HuH-7 (cell line): ENCODE measurements at places on chromosomes 7 and 10.

GRCh38 chr7:123367031-123367430 lies 167.3 kb upstream of the SLC13A1 start:
- no peak for DNase-seq

GRCh38 chr7:22549051-22549450 lies 49.1 kb upstream of the STEAP1B start:
- DNase-seq, result no peak

DNA sequence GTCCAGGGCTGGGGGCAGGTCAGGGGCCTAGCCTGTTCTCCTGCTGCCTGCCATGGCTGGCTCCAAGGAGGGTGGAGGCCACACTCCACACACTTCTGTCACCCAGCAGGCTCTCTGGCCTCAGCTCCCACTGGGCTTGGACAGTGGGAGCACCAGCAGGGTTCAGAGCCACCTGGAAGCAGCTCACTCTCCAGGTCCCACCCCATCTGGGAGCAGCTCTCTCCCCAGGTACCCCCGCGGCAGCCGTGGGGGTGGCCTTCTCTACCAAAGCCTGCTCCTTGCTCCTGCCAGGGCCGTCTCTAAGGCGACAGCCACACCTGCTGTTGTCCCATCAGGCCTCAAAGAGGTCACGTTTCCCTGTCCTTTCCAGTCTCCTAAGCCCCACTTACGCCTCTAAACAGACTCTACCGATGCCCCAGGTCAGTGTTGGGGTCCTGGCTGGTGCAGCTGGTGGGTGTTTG lies 142.5 kb upstream of the RET start:
- no peak for DNase-seq

DNA sequence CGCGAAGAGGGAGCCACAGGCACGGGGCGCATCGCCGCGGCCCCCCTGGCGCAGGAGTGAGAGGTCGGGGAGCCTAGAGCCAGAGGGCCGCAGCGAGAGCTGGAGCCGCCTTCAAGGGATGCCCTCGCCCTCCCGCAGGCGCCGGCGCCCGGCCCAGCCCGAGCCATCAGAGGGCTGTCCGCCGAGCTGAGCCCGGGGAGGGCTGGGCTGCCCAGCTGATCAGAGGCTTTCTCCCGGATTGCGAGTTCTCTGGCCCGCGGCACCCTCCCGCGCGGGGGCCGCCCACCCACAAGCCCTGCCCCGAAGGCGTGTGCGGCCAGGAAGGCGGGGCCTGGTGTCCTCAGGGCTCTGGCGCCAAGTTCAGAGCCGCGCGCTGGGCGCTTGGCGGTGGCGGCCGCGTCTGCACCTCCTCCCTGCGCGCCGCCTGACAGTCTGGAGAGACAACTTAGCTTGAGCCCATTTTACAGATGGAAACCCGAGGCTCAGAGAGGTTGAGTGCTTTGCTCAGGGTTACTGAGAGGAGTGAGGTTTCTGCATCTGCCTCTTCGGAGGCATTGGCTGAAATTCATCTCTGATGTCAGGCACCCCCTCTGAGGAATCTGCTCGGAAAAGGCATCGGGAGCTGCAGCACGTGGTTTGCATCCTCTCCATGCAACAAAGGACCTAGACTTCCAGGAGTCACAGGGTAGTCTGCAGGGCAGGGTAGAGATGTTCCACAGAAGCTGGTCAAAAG lies 3.8 kb upstream of the ANTXRL start:
- DNase-seq, result peak; percentile 39

DNA sequence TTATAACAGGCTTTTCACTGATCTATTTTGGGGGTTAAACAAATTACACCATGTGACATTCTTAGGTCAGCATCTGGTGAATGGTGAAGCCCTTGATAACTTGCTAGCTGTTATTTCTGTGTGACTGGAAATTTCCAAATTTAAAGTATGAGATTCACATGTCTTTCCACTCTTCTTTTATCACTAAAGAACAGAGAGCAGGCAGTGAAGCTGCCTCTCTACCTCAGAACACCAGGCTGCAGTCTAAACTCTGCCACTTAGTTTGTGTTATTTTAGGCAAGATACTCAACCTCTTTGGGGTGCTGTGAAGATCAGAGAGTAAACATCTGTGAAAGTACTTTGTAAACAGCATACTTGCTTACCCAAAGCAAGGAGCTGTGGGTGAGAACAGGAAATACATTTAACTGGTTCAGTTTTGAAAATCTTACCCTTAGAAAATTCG lies 15.5 kb upstream of the SP4 start:
- DNase-seq, result no peak

DNA sequence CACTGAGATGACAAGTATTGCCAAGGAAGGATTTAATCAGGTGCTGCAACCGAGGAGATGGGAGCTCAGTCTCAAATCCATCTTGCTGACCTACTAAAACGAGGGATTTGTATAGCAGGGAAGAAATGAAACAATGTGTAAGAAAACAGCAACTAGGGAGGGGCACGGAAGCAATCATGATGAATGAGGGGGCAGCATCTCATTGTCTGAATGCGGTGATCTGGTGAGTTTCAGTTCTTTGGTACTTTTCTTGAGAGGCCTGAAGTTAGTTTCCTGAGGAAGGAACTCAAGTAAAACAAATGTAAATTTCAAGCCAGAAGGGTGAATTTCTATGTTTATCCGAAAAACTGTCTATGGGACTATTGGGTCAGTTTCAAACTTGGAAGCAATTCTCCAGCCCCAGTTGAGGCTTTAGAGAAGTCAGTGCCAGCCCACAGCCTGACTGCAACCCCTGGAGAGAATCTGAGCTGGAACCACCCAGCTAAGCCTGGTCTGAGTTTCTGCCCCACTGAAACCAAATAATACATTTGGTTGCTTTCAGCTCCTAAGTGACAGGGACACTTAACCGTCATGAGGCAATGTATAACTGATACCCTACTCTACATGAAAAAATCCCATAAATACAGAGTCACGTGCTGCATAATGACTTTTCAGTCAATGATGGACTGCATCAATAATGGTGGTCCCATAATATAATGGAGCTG lies 45.8 kb upstream of the TNS3 start:
- DNase-seq, result no peak

DNA sequence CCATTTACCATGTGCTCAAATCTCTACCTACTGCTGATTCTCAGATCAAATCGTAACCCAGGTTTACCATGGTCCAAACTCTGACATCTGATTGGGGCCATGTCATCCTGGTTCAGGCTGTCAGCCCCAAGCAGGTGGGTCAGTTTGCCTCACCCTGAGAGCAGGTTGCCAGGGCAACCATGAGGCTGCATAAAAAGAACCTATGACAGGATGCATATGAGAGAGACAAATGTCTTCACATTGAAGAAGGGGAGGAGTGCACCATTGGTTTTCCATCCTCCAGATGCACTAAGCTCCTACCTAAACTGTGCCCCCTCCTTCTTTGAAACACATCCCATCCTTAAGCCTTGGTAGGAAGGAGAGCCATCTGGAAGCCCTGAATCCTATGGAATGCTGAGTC lies 10.2 kb downstream of the PRSS1 start:
- DNase-seq, result no peak

DNA sequence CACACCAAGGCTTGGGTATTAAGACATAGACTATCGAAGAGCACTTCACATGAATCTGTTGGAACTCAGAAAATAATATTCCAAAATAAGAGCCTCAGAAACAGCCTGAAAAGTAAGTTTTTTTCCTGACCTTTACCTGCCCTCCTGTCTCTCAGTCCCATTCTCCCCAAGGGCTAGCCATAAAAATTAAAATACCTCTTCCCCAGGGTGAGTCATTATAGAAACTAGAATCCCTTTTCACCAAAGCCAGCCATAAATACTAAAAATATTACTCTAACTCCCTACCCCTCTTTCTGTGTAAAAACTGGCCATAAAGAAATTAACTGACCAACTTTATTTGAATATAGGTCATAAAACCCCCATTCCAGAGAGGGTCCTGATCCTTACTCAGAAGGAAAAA lies 87.9 kb upstream of the TMEM106B start:
- DNase-seq, result no peak

DNA sequence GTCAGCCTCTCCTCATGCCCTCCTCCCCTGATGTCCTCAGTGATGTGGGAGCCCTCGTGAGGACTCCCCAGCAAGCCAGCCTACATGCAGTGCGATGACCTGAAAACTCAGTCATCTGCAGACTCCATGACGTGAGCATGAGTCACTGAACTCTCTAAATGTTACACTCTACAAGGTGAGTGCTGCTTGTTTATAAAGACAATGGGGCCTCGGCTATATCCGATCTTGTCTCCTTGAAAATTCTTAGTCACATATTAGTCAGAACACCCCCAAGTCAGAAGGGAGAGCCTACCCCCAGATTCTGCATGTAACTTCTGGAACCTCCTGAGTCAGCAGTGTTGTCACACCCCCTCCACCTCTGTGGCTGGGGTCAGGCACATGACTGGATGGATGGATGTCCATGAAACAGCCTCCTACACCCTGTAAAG lies 673.8 kb downstream of the INHBA start:
- no peak for DNase-seq

GRCh38 chr7:151371266-151371665 lies 29.7 kb downstream of the NUB1 start:
- DNase-seq, result no peak

DNA sequence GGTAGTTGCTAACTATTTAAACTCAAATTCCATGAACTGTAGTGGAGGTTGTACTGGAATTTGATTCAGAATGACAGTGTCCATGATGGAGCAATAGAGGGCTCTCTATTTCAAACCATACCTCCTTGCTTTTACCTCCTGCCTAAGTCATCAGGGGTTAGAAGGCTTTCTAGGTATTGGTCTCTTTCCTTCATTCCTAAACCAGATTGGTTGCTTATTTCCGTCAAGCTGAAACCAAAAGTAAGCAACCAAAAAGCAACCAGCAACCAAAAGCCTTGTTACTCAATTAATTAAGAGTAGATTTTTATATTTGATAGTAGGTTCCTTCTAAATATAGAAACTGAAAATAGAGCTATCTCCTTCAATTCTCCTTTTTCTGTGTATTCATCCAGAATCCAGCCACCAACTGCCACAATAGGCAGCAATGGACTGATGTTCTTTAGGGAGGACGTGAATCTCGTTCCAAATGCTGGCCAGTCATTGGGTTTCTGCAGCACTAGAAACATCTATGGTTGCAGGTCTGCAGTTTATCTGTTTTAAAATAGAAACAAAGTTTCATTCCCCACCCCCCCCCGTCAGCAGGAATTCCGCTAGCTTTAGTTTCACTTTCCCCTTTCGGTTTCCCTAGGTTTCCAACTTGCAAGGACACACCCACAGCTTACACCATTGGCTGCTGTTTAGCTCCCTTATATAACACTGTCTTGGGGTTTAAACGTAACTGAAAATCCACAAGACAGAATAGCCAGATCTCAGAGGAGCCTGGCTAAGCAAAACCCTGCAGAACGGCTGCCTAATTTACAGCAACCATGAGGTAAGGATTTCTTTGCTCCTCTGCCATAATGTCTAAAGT lies at the start of gene IFIT1:
IFIT1 (plus strand) TSS at position 717 of the 850 bp plus-strand sequence; CDS start at position 807, 90 bp downstream.
- peak; percentile 47 for DNase-seq

DNA sequence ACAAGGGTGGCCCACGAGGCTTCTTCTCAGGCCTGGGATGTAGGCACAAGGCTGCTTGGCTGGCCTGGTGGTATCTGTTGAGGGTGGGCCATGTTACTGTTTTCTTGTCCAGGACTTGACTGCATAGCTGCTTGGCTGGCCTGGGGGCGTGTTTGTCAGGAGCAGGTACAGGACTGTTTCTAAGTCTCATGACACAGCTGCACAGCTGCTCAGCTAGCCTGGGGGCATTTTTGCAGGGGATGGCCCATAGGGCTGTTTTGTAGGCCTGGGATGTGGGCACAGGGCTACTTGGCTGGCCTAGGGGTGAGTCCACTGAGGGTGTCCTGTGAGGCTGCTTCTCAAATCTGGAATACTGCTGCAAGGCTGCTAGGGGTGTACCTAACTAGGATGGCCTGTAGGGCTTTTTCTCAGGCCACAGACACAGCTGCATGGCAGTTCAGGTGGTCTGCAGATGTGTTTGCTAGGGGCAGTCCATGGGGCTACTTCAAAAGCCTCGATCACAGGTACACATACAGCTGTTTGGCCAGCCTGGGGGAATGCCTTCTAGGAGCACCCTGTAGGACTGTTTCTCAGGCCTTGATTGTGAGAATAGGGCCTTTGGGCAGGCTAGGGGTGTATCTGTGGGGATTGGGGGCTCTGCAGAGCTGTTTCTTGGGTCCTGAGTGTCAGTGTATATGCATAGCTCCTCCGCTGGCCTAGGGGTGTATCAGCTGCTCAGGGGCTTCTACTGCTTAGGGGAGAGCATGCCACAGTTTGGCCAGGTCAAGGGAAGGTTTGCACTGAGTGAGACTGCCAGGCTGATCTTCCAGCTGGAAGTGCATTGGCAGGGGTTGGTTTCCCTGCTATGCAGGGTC lies 26.6 kb upstream of the PLA2G12B start:
- DNase-seq, result no peak

GRCh38 chr10:58918887-58919286 lies 257.6 kb upstream of the PHYHIPL start:
- no peak for DNase-seq

DNA sequence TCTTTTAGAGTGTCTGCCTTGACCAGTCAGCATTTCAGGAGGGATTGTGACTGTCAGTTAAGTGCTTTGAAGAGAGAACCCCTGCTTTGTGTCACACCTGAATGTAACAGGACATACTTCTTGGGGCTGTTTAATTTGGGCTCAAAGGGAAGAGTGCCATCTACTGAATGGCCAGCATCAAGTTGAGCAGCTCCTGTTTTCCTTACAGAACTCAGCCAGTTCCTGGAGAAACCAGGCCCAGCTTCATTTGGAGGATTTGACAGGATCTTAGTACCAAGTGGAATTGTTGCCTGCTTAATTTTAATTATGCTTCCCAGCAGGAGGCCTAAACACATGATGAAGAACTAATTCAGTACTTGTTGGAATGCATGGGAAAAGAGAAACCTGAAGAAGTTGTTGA lies 8.3 kb downstream of the ADD3 start:
- DNase-seq, result no peak

GRCh38 chr7:130909881-130910672 lies 176.1 kb upstream of the KLF14 start:
- DNase-seq, result no peak

DNA sequence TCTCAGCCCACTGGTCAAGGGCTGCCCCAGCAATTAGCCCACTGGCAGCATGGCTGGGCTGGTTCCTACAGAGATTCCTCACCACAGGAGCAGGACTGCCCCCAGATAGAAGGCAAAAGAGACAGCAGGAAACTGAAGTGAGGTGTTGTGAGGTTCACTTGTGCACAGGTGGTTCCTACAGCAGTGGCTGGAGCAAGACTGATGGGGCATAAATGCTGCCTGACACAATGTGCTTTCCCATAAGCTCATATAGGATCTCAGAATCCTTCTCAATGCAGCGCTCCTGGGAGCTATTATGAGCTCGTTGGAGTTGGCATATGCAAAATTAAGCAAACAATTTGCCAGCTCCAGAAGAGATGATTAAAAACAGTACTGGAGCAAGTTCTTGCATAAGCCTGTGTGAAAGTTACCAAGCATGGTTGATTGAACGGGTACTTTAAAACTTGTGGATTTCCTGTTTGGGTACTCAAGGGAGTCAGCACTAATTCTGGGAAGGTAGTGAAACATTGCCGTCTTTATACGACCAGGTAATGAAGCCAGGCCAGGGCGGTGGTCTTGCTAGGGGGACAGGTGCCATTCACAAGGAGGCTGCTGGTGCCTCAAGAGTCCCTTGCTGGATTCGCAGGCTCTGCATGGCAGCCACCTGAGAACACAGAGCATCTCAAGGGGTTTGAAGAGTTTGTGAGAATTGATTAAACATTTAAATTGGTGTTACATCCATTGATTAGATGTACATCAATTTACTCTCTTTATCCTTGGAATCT lies 20.3 kb upstream of the PRKCQ start:
- no peak for DNase-seq
